Natural killer cell (primary cell): ENCODE measurements at places on chromosomes 7 and 10. TPM values are rescaled to one million over a fixed set of nuclear protein-coding genes. Genes with fewer than 3 reads are reported as not detected.

DNA sequence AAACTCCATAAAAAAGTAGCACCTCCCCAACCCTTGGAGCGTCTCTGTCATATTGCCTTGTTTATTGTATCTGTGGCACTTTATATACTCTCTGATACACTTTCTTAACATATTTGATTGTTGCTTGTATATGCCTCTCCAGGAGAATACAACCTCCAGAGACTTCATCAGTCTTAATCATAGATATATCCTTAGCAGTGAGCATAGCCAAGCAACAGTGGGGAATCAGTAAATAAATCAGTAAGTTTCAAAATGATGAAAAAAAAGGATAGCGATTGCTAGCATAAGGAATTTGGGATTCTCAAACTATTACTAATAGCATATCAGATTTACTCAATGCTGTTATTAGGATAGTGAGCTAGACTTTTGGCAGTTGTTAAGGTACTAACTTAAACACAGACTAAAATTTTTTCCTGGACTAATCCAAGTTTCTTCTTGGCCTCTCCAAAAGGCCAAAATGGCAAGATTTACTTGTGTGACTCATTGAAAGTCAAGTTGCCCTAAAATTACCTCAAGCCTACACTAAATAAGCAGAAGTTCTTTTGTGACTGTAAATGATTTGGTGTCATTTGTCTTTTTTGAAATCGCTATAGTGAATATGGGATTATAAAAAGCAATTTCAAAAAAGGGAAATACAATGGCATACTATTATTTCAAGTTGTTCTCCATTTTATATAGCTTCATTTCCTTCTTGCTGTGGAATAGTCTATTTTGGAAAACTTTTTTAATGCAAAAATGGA, 177.9 kb downstream of the CHN2 start:
- no peak overlapping the region for H3K4me3 ChIP-seq
- H3K4me1 ChIP-seq = no peaks in the 10 kb centered on the region
- DNase-seq = no peak

DNA sequence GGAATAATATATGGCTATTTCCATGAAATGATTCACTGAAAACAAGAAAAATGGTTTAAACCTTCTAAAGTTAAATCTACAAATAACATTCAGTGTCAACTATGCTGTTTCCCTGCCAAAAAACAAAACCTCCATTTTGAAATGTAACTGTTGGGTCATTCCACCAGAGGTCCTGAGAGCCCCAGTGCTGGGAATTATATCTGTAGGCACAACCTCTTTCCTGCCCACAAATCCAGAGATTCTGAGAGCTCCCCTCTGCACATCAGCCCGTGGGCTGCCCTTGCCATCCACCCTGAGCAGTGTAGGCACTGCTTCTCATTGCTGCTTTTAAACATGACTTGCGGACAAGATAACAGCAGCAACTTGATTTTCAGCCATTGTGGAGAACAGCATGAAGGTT, 198.6 kb downstream of the TMEM178B start:
- no peaks in the 10 kb centered on the region for H3K4me1 ChIP-seq
- no peaks in the 10 kb centered on the region for H3K36me3 ChIP-seq
- no peak overlapping the region for H3K4me3 ChIP-seq
- DNase-seq = no peak
- no peaks in the 10 kb centered on the region for H3K27me3 ChIP-seq
- H3K27ac ChIP-seq = no peak overlapping the region

- DNase-seq = no peak
- no peaks in the 10 kb centered on the region for H3K4me1 ChIP-seq
- no peak overlapping the region for H3K27ac ChIP-seq
- H3K27me3 ChIP-seq = no peaks in the 10 kb centered on the region
Measured at GRCh38 chr7:26688388-26688787, 176.0 kb downstream of the SKAP2 start.

DNA sequence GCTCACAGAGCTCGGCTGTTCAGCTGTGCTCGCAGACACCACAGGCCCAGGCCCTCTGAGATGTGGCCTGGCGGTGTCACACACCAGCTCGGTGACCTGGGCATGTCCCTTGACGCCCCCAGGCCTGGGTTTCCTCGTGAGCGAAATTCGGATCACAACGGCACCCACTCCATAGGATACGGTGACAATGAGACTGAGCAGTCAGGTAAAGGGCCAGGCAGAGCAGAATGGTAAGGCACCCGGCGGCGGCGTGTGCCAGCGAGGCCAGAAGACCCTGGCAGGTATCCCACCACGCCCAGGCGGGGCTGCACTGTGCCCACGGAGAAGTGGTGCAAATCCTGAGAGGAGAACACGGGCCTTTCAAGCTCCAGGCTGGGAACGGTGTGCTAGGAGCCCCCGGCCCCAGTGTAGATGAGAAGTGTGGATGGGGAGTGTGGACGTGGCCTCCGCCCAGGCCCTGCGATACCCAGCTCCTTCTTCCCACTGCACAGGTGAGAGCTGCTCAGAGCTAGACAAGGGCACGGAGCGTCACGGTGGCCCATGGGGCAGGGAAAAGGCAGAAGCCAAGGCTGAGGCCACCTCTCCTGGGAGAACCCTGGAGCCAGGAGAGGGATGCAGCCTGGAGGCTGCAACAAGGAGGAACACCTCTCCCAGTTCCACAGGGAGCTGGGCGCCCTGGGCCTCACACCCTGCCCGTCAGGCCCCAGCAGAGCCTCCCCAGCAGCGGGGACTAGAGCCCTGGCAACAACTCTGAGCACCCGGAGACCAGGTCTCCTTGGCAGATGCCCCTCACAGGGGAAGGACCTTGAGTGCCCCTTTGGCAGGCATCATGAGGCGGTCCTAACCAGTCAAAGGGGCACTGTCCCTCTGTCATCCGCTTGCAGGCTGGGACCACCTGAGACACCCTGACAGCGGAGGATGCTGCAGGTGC, 219.1 kb downstream of the MAD1L1 start:
- no peak overlapping the region for H3K4me3 ChIP-seq
- no peak overlapping the region for H3K27ac ChIP-seq
- no peak for DNase-seq

TMEM209 gene
- total RNA-seq = 31.0 TPM

LRRC17 gene
- total RNA-seq = not detected

DNA sequence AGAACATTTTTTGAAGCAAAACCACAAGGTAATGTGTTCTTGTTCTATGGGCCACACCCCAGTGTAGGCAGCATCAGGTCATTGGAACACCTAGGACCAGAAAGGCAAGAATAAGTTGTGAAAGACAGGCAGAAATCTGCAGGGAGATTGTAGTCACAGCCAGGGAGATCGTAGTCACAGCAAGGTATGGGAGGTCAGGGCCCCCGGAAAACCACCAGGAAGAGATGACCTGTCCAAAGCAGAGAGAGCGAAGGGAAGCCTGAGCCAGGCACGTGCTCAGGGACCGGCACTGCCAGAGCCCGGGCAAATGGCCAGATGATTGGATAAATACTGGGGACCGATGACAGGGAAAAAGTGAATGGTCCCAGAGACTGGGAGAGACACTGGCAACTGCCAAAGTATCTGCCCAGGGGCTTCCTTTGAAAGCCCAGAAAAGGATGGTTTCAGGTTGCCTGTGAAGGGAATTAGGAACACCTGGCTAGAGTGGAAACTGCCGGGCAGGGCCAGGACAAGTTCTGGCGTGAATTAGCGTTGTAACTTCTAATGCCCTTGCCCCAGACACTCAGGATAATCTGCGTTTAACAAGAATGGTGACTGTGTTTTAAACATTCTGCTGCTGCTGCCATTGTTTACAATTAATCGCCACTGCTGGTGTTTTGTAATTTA, 3.9 kb upstream of the NOBOX start:
- H3K4me3 ChIP-seq = no peak overlapping the region
- no peaks in the 10 kb centered on the region for H3K27me3 ChIP-seq
- no peaks in the 10 kb centered on the region for H3K36me3 ChIP-seq
- peaks cover 8% of the 10 kb centered on the region for H3K4me1 ChIP-seq
- H3K27ac ChIP-seq = no peak overlapping the region

DNA sequence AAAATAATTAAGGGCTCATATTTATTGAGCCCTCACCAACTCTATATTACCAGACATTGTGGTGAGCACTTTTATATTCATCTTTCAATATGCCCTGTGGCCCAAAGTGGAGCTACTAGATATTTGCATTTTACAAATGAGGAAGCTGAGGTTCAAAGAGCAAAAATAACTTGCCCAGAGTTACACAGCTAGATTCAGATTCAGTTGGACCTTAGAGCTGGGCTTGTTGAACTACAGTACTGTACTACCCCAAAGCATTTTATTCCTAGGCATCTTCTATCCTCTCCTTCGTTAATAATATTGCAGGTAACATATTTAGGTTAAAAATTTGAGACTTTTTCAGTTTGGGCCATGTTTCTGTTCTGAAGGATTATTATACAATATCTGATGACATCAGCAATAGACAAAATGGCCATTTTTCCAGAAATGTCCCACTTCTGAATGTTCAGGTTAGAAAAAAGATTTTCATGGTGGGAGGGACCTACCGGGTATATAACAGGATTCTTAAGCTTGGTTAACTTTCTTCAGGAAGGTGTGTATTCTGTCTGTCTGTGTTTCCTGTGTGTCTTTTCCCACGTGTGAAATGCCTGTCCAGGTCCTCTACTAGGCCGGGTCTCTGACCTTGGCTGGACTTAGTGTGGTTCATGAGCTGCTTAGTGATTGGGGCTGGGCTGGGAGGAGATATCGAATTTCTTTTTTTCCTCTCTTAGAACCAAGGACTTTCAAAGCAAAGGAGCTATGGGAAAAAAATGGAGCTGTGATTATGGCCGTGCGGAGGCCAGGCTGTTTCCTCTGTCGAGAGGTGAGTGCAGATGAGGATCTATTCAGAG, 13.6 kb downstream of the PRXL2A start:
- no peak overlapping the region for H3K27ac ChIP-seq
- no peak for DNase-seq
- H3K36me3 ChIP-seq = no peaks in the 10 kb centered on the region
- no peaks in the 10 kb centered on the region for H3K27me3 ChIP-seq
- peaks cover 4% of the 10 kb centered on the region for H3K4me1 ChIP-seq

FASTK gene
- 72.8 TPM for total RNA-seq

GRCh38 chr10:14731875-14732512, 42.7 kb downstream of the FAM107B start:
- no peaks in the 10 kb centered on the region for H3K27me3 ChIP-seq
- H3K4me3 ChIP-seq = no peak overlapping the region
- no peak overlapping the region for H3K27ac ChIP-seq
- DNase-seq = no peak
- H3K4me1 ChIP-seq = no peaks in the 10 kb centered on the region

SLC39A12 gene
- not detected for total RNA-seq

TRIM56 gene
- 63.9 TPM for total RNA-seq

GRCh38 chr7:3307435-3307834, 6.4 kb downstream of the SDK1 start:
- peaks cover 16% of the 10 kb centered on the region for H3K27me3 ChIP-seq
- H3K36me3 ChIP-seq = no peaks in the 10 kb centered on the region
- DNase-seq = no peak
- H3K27ac ChIP-seq = no peak overlapping the region
- H3K4me3 ChIP-seq = no peak overlapping the region

- H3K36me3 ChIP-seq = no peaks in the 10 kb centered on the region
- no peak overlapping the region for H3K4me3 ChIP-seq
- H3K27ac ChIP-seq = no peak overlapping the region
Measured at GRCh38 chr7:26034391-26034790, 117.6 kb upstream of the NFE2L3 start.

- H3K36me3 ChIP-seq = no peaks in the 10 kb centered on the region
- H3K27me3 ChIP-seq = no peaks in the 10 kb centered on the region
- no peak for DNase-seq
- no peak overlapping the region for H3K4me3 ChIP-seq
- H3K27ac ChIP-seq = no peak overlapping the region
Measured at GRCh38 chr10:10872764-10873163, 144.9 kb upstream of the CELF2 start.

DNA sequence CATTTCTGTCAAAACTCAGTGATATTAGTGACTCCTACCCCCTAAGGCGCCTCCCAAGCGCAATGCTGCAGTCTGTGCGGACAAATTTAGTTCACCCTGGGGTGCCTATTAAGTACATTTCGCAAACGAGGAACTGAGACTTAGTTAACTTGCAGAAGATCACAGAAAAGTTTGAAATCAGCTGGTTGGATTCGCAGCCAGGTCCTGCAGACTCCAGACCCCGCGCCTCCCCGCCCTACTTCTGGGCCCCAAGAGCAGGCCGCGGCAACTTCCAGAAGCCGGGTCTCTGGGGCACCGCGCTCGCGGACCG, 588 bp downstream of the CYREN start:
- peaks cover 49% of the 10 kb centered on the region for H3K4me1 ChIP-seq
- H3K27ac ChIP-seq = peak overlapping the region; percentile 91
- DNase-seq = no peak
- peak overlapping the region; percentile 70 for H3K4me3 ChIP-seq

DNA sequence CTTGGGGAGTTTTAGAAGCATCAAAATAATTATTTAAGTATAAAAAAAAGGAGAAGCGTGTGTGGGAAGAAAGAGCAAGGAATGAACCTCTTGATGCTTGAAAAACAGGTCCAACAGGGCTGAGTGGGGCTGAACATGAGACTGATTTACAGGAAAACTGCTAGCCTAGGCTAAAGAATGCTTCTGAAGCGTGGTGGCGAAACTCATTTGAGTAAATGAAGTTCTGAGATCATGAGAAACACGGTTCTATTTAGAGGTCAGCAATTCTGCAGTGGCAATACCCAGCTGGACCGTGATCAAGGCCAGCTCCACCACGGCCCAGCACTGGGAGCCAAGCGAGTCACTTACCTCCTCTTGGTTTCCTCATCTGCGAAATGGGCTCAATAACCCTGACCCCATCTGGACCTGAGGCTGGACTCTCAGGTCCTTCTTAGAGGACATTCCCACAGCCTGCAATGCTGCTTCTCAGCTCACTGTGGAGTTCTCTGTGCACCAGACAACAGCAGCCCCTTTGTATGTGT, 140.1 kb upstream of the ADAM12 start:
- DNase-seq = no peak
- no peaks in the 10 kb centered on the region for H3K27me3 ChIP-seq
- no peak overlapping the region for H3K27ac ChIP-seq
- H3K4me1 ChIP-seq = no peaks in the 10 kb centered on the region
- no peaks in the 10 kb centered on the region for H3K36me3 ChIP-seq

DPCD gene
- 0.72 TPM for total RNA-seq

- peaks cover 2% of the 10 kb centered on the region for H3K27me3 ChIP-seq
- H3K4me3 ChIP-seq = peak overlapping the region; percentile 59
- H3K27ac ChIP-seq = no peak overlapping the region
- peaks cover 16% of the 10 kb centered on the region for H3K4me1 ChIP-seq
- H3K36me3 ChIP-seq = no peaks in the 10 kb centered on the region
Measured at GRCh38 chr7:66205741-66206090, 582 bp downstream of the TPST1 start.

GRCh38 chr10:78703593-78703992, 365.2 kb upstream of the ZMIZ1 start:
- H3K36me3 ChIP-seq = no peaks in the 10 kb centered on the region
- H3K4me3 ChIP-seq = no peak overlapping the region
- H3K27ac ChIP-seq = no peak overlapping the region
- no peak for DNase-seq
- H3K27me3 ChIP-seq = no peaks in the 10 kb centered on the region
